ENCODE measurements at places on chromosomes 7 and 10.
A peak's percentile ranks its signal among the peaks of the same experiment; 100 is the strongest.

GRCh38 chr10:68212721-68213352 is 19.1 kb downstream of the ATOH7 start:
- no peak for DNase-seq

DNA sequence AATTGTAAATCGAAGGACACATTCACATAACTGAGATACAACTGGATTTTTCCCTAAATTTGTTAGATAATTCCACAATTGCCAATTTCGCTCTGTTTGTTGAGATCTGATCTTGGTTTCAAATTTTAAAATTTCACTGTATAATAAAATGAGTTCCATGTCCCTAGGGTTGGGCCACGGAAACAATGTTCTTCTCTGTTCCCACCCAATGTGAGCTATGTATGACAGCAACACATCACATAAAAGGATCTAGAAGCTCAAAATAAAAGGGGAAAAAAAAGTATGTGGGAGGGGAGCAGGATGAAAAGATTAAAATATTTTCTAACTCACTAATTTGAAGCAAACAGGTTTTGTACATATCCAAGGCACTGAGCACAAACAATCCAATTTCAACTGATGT is 287.8 kb upstream of the MKLN1 start:
- DNase-seq: no peak

DNA sequence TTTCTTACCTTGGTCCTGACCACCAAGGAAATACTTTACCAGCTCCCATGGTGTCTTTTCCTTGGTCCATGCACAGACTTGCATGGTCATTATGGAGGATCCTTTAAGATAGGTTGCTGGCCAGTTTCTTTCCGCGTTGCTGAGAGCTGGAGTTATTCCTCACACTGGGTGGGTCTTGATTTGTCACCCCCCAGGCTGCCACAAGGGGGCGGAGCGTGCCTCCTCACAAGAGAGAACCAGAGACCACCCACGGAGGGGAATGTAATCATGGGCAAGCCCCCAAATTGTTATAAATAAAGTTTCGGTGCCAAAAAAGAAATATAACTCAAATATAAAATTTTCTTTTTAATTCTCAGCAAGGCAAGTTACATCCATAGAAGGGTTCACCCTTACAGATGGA is 10.5 kb upstream of the TRIM24 start:
- peak; percentile 53 for DNase-seq

DNA sequence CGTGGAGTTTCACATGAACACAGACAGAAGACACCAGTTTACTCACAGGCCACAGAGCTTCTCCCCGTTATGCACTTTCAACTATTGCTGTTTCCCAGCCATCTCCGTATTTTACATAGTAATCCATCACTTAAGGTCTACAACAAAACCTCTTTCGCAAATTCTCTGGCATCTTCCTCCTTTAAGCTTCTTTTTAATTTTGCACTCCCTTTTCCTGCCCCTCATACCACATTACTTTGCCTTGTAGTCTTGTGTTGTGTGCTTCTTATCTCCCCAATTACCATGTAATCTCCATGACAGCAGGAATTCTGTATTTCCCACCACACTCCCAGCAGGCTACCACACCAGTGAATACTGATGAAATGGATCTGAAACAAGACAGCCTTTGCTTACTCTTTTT is 87.3 kb downstream of the ODAD2 start:
- DNase-seq: no peak

DNA sequence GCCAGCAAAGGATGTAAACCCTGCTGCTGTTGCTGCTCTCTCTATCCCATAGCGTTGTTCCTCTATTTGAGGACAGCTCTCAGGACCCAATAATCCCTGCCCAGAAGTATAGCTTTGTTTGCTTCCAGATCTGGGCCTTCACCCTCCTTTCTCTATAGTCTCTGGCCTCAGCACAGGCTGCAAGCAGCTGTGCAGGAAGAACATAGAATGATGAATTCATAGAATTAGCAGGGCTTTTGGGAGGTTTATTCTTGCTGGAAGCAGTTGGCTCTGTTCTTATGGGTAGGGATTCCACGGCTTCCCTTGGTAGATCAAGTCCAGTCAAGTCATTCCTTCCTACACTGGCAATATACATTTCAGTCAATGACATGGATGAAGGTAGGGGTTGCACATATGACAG is 354.7 kb downstream of the HPSE2 start:
- DNase-seq: no peak

GRCh38 chr10:124624895-124625294 is 119.3 kb downstream of the FAM53B start:
- DNase-seq: no peak

- DNase-seq: no peak
These were observed 160.1 kb downstream of the EXOC4 start for GRCh38 chr7:133412942-133413341.
